Fibroblast of skin of right biceps (primary cell): ENCODE measurements at places on chromosomes 5 and 9.

GRCh38 chr5:6730407-6730806 lies 17.2 kb downstream of the TENT4A start:
- DNase-seq, result no peak

- DNase-seq, result no peak
Measured at GRCh38 chr5:139751236-139751635, 44.4 kb upstream of the PSD2 start.

DNA sequence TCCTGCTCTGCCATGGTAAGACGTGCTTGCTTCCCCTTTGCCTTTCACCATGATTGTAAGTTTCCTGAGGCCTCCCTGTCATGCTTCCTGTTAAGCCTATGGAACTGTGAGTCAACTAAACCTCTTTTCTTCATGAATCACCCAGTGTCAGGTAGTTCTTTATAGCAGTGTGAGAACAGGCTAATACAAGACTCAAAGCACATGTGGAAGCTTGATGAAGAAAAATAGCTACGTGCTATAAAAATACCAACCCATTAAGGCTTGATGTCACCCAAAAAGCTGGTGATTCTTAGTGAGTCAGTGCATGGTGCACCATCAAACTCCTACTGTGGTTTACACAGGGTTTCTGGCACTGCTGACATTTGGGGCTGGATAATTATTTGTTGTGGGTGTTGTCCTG lies 332.2 kb downstream of the TMEM167A start:
- no peak for DNase-seq

DNA sequence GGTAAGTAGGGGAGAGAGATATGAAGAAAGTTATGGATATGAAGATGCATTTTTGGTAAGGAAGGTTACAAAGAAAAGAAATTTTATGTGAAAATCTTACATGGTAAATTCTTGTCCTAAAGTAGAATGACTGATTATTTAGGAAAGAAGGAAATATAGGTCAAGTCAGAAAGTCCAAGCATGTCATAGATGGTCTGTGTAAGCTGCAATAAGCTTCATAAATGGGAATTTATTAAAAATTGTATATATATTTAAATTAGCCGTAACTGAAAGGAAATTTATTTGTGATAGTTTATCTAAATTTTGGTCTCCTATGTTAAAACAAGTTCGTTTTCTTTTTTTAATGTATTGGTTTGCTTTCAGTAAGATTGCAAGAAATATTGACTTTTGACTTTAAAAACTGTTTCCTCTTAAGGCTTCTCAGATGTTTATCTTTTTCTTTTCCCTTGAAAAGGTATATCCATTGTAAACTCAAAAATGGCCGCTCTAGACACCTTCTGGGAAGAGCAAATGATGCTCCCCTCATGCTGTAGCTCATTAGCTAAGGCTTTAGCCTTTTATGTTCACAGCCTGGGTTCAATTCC lies 46.8 kb upstream of the HAPLN1 start:
- peak; percentile 15 for DNase-seq

- no peak for DNase-seq
Measured at GRCh38 chr9:105114318-105114717, 130.1 kb upstream of the SLC44A1 start.

GRCh38 chr9:127349483-127350113 lies 47.4 kb upstream of the SLC2A8 start:
- no peak for DNase-seq

DNA sequence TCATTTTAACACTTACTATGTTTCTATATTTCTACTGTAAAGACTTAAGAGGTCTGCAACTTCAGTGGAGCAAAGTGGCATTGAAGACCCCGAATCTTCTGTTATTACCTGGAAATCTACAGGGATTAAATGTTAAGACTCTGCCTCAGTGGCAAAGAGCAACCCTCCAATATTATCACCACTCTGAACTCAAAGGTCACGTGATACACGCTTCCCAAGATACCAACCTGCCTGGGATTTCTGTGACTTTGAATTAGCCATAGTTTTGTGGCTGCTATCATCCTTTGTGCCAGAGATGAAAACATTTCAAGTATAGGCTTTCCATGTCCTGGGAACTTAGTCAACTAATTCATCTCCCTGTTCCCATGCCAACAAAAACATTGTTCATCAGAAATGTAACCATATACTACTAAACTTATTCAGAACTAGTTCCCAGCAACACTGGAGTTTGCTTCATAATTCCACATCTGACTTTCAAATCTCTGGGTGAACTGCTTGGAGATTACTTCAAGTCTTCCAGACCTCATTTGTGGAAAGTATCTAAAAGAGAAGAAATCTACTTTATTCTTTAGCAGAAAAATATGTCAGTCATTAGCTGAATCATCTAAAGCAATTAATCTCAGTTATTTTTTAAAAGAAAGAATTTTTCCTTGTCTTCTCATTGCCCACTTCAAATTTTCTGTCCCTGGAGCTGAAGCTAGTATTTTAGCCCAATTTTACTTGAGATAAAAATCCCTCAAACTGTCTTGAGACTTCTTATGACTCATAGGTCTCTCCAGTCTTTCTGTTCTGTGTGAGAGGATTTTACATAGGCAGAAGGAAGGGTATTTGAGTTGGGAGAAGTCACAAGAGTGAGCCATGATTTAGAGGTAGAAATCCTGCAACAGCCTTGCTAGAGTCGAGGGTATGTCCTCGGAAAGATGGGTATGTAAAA lies 83.0 kb downstream of the ZNF462 start:
- DNase-seq, result peak; percentile 90

GRCh38 chr5:73027816-73028215 lies 72.0 kb downstream of the FCHO2 start:
- DNase-seq, result no peak

GRCh38 chr5:93782978-93783377 lies 41.6 kb upstream of the POU5F2 start:
- DNase-seq, result peak; percentile 27

DNA sequence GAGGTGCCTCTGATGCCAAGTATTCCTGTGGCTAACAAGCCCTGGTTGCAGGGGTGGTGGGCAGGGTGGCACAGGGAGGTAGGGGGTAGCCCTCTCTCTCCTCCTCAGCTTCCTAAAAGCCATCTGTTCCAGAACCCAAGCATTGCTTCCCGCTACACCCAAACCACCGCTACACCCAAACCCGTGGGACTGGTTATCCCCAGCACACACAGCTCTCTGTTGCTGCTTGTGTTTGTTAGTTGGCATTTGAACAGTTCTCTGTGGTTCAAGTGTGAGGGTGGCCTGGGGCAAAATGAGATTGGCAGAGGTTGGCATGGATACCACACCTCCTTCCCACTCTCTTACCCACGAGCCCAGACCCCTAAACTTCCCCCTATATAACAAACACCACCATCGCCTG lies 40.4 kb downstream of the SPARC start:
- DNase-seq, result no peak

DNA sequence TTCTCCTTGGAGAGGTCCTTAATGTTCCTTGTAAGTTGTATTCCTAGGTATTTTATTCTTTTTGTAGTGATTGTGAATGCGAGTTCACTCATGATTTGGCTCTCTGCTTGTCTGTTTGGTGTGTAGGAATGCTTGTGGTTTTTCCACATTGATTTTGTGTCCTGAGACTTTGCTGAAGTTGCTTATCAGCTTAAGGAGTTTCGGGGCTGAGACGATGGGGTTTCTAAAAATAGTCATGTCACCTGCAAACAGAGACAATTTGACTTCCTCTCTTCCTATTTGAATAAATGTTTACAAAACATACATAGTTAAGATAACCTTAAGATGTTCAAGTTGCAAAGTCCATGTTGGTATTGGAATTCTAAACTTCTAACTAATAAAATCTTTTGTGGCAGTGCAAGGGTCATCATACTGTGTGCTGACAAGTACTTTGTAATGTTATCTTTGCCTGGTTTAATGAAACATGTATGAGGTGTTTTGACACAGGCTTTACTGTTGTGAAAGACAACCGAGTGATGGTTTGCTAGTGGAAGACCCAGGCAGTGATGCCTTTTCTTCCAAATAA lies 286.2 kb downstream of the MRPS30 start:
- no peak for DNase-seq

DNA sequence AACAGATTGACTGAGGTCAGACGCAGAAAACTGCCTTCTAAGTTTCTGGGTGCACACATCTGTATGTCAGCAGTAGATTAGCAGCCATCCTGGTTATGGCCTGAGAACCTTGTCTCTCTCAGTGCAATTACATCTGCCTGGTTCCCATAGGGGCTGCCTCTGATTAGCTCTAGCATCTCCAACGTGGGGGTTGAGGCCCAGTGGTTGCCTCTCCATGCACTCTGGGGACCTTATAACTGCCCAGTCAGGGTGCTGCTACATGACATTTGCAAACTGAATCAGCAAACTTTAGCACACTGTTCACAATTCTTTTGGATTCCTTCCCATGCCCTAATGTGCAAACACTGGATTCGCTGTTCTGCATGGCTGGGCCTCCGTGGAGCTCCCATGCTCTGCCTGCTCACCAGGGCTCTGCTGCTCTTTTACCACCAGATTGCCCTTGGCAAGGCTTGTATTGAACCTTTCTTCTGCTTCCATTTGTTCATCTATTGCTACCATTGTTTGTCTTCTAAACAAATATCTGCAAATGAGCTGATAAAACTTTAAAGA lies 36.2 kb downstream of the SNX18 start:
- DNase-seq, result no peak

- peak; percentile 1 for DNase-seq
Measured at GRCh38 chr5:148457183-148457620, 73.4 kb downstream of the FBXO38 start.

- DNase-seq, result no peak
Measured at GRCh38 chr5:171599957-171600612, 180.6 kb downstream of the FGF18 start.

DNA sequence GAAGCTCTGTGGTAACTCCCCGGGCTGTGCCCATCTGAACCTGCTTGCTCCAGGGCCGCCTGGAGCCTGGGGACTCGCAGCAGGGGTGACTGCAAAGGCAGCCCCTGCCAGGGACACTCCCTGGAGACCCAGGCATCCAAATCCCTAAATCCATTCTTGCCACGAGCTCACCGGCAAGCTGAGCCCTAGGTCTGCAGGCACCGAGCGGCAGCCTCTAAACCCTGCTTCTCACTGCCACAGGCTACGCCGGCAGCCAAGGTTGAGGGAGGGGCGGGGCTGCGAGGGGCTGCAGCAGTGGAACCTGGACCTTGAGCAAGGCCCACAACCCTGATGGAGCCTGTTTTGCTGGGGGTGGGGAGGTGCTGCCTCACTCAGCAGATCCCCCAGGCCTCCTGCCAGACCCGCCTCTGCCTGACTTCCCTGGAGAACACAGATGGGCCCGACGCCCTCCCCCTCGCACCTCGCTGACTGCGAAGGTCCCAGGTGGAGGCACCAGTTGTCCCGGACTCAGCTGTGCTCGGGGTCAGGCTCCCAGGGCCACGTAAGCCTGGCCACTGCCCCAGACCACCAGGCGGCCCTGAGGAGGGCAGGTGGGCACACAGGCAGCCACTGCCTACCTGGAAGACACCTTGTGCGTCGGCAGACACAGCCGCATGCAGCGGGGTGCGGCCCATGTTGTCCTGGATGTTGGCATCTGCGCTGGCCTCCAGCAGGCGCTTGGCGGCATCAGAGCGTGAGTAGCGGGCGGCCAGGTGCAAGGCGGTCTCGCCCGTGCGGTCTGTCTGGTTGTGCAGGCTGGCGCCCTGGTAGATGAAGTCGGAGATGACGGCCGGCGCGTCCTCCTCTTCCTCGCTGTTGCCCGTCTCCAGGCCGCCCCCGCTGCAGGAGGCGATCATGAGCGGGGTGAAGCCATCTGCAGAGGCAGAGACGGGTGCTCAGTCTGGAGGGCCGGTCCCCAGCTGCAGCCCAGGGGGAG lies 17.4 kb upstream of the SEC16A start:
- no peak for DNase-seq

DNA sequence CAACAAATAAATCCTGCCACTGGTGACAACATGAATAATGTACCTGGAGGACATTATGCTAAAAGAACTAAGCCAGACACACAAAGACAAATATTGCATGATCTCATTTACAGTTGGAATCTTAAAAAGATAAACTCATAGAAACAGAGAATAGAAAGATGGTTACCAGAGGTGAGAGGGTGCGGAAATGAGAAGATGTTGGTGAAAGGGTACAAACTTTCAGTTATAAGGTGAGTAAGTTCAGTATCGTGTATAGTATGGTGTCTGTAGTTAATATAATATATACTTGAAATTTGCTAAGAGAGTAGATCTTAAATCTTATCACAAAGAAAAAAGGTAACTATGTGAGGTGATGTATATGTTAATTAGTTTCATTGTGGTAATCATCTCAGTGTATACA lies 63.3 kb downstream of the PRRC1 start:
- no peak for DNase-seq

- no peak for DNase-seq
Measured at GRCh38 chr5:10645146-10645545, 81.3 kb downstream of the ANKRD33B start.

- no peak for DNase-seq
Measured at GRCh38 chr5:40441733-40442132, 238.0 kb upstream of the PTGER4 start.
